ENCODE measurements at places on chromosomes 3 and 15.

DNA sequence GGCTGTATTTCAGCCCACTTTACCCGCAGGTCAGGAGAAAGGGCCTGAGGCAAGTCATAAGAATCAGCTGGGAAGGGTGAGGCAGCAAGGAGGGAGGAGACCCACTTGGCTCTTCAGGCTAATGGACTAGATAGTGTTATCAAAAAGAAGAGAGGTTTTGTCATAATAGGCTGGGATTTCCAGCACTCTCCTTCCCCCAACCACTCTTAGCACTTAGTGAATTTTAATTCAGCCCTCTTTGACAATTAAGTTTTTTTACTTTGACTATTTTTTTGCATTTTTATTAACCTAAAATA, 771 bp downstream of the MPI start:
- no peak for DNase-seq

- no peak for DNase-seq
Observed at GRCh38 chr3:156378871-156379270, 176.0 kb downstream of the SSR3 start.

GRCh38 chr3:127224118-127224517, 31.2 kb downstream of the PRR23E start:
- DNase-seq, result peak; percentile 55

DNA sequence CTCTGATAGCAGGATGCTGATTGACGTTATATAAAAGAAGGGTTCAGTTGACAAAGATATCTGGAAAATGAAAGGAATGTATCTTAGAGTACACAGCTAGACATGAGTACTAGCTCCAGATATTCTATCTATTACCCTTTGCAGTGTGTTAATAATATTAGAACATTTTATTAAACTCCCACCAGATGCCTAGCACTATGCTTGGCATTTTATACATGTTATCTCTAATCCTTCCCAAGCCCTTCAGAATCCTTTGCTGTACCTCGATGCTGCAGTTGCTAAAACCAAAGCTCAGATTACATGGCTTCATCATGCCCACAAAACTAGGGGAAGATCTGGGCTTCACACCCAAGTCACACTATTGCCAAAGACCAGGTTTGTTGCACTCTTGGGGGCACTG, 350.1 kb upstream of the AZI2 start:
- DNase-seq, result no peak

- no peak for DNase-seq
Observed at GRCh38 chr3:43559961-43560360, 61.9 kb downstream of the ANO10 start.

DNA sequence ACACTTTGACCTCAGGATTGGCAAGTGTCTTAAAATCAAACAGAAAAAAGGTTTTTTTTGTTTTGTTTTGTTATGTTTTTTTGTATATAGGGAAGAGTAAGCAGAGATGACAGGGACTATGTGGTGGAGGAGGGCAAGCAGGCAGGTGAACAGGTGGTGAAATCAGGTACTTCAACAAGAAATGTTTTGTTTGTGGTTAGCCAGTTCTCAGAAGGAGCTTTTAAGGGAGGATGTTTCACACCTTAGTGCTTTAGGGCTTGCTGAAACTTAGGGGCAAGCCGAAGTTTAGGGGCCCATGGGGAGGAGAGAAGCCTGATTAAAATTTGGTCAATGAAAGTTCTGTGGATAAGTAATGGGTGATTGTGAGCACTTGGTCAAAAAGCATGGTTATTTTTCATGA, 370.7 kb upstream of the SLCO3A1 start:
- DNase-seq, result no peak

DNA sequence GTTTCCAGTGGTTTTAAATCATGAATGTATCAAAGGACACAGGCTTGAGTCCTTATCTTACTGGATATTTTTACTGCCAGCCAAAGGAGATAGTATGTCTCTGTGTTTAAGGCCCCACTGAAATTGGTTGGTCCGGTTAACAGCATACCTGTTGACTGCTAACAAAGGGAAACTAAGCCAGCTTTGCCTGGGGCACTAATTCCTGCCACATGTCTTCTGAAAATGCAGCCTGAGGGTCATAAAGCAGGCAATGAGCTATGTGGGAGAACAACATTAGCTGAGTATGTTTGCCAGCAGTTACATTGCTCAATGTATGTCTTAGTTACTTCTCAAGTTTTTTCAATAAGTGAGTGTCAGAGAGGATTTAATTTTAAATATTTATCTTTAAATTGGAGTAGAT, 12.4 kb downstream of the PLS1 start:
- DNase-seq, result no peak

DNA sequence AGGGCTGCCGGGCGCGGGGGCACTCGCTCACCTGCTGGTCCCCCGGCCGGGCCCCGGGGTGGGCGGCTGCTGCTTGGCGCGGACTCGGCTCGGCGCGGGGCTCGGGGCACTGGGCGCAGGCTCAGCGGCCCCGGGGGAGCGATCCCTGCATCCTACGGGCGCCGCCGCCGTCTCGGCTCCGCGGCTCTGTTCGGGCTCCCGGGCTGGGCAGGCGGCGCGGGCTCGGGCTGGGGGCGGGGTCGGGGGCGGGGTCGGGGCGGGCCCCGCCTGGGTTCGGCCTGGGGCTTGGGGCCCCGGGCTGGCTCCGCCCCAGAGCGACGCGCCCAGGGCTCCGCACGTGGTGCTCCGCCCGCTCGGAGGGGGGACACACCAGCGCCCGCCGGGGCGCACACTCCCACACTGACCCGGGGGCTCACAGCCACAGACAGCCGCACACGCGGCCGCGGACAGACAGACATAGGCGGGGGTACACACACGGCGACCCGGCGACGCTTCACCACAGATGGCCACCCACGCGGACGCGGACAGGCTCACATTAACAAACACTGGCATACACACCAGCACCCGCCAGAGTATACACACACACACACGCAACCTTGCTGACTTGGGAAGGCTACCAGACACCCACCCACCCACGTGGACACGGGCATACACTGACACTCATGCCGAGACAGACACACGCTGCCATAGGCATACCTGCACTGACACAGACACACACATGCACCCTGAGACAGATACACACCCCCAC, at the start of gene SCN5A:
TSS of gene SCN5A (minus strand) at position 188 of the 748 bp plus-strand sequence. CDS start 16,380 bp downstream, outside the sequence.
- DNase-seq, result no peak

- no peak for DNase-seq
Observed at GRCh38 chr3:107976202-107976800, 114.5 kb downstream of the CD47 start.

GRCh38 chr3:66803721-66804695, 194.1 kb upstream of the KBTBD8 start:
- no peak for DNase-seq

- DNase-seq, result peak; percentile 26
Observed at GRCh38 chr3:12817343-12817710, 20.8 kb downstream of the CAND2 start.

- DNase-seq, result no peak
Observed at GRCh38 chr3:110069761-110070160, 732.4 kb upstream of the DPPA4 start.

DNA sequence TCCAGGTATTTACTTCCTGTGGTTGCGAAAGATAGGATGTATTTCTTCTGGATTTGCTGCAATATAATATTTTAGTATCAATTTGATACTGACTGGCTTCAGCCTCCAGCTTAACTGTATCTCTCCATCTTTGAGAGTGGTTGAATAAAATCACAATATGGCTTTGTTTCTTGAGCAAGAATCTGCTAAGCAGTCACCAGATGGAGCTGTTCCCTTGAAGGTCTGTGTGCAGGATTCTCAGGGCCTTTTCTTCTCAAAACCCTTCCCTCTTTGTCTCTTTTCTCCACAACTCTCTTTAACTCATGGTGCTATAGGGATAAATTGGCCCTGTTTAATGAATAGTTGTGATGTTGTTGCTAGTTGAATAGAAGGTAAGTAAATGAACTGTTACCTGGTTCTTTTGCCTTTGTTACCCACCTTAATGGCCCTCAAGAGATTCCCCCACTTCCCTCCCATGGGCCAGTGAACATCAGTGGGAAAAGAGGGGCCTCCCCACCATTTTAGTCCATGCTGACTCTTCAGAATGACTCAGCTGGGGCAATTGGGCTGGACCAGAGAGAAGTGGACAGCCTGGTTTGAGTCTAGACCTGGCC, 34.8 kb upstream of the RAB6B start:
- peak; percentile 34 for DNase-seq

DNA sequence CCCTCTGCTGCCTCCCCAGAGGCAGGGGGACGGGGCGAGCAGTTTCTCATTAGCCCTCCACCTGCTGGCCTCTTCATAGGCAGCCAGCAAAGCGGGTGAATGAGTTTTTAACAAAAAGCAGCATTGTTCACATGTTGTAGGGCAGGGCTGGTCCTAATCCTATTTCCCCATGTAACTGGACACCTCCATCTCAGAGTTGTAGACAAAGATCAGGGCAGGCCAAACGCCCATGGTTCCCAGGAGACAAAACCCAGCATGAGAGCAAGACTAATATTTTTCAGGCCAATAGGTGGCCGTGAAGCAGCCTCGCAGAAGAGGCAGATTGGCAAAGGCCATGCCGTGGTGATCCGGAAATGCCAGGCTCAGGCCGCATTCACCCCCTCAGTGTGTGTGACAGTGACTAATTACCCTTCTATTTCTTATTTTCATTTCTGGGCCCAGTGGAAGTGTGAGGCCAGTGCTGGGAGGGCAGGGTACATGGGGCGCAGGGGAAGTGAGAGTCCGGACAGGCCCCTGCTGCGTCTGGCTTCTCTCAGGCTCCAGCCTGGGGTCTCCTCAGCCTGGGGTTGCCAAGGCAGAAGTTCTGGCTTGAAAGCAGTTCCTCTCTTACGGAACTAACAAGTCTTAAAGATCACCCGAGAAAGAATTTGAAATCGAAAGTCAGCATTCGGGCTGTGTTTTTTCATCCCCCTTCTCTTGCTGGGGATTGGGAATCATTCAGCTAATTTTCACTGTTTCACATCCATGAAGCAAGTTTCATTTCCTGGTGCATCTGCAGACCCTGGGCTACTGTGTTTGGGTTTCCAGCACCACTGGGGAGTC, 64.8 kb downstream of the BOC start:
- no peak for DNase-seq

DNA sequence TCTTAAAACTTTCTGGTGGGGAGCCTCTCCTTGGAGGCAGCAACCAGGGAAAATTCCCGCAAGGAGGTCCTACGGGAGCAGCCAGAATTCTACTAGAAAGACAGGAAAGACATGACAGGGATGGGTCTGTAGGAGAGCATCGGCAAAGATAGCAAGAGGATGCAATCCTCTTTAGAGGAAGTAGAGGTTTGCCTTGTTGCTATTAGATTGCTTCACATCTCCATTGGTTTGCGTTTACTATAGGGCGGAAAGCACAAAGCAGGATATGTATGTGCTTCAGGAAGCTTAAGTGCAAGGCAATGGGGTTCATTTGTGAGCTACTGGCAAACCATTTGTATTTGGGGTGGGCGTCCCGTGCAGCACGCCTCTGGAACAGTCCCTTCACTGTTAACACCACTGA, 193.0 kb downstream of the RORA start:
- no peak for DNase-seq

- DNase-seq, result no peak
Observed at GRCh38 chr15:100263721-100264455, 77.9 kb downstream of the ADAMTS17 start.

- DNase-seq, result no peak
Observed at GRCh38 chr3:193917158-193917557, 218.8 kb upstream of the HES1 start.

- no peak for DNase-seq
Observed at GRCh38 chr3:73611176-73611575, 13.6 kb downstream of the PDZRN3 start.

DNA sequence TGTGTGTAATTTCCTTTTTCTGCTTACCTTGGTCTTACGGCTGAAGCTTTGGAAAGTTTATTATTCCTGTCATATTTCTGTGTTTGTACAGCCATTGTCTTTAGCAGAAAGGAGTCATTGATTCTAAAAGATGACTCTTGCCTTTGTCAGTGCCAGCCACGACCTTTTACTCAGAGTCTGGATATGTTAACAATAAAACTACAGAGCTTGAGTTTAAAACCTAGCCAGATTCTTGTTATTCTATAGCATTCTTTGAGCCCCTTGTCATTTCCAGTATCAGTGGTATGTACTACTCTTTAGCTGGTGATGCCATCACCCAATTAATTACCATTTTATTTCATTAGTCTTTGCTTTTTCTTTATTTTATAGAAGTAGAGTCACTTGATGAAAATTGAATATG, 142.4 kb downstream of the TCF12 start:
- no peak for DNase-seq

DNA sequence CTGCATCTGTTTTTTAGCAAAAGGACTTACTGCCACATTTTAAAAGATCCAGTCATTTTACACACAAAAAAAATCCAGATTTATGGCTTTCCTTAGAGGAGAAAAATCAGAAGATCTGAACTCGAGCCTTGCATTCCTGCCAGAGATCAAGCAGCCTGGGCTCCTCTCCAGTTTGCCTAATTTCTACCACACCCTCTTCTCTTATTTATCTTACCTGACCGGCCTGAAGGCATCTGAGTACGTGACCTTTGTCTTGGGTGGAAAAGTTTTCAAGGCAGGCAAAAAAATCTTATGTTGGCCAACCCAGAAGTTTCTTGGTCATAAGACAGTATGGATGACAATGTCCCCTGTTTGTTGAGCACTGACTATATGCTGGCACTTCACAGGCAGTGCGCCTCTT, 60.3 kb downstream of the CHRD start:
- DNase-seq, result no peak

GRCh38 chr15:56440214-56440770, 24.6 kb downstream of the MNS1 start:
- no peak for DNase-seq

DNA sequence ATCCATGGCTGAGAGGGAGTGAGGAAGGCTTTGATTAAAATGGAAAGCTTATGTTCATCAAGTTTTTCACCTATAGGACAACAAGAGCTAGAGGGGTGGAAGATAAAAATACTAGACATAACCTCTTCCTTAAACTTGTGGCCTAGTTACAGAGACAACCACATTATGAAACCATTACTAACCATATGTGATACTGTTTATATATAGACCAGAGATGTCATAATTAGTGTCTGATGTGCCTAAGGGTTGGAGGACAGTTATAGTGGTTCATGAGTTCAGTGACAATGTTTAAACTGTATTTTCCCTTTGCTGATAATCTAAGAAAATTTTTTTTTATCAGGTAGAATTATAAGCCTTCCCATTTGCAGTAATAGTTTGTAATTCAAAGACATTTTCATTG, 23.7 kb downstream of the PHLDB2 start:
- no peak for DNase-seq

DNA sequence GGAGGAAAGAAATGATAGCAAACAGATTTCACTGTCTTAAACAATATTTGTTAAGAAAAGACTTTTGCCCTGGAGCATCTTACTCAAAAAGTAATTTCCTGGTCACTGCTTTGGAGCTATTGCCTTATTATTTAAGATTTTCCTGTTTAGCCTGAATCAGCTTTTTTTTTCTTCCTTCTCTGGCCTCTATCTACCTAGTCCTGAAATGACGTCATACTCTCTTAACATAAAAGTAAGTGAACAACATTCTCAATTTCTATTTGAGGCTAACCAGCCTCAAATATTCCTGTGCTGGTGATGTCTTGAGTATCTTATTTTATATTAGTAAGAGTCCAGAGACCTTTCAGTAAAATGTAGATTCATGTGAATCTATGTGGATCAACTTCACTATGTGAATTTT, 221.9 kb upstream of the ALCAM start:
- DNase-seq, result no peak

Measured in GDM1 (cell line).